ENCODE measurements at places on chromosomes 2 and 18.

DNA sequence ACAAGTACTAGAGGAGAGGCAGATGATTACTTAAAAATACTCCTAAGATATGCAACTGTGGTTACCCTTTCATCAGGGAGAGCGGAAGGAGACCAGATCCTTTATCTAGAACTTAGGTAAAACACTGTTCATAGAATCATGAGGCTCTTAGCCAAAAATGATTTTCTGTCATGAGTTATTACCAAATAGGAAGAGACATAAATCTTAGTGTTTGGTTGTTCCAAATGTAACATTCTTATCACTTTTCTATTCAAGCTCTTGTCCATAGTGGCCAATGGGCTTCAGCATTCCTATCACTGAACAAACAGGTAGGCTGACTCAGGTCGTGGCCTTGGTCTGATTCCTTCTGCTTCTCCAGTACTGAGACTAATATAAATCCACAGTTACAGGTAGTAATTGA lies 38.5 kb downstream of the RPRD1A start:
- no peak for DNase-seq
- H3K4me1 ChIP-seq: peaks cover 21% of the 10 kb centered on the region
- no peaks in the 10 kb centered on the region for H3K27me3 ChIP-seq
- H3K4me3 ChIP-seq: no peak overlapping the region
- H3K27ac ChIP-seq: no peak overlapping the region
- H3K36me3 ChIP-seq: peaks cover 19% of the 10 kb centered on the region

- peaks cover 9% of the 10 kb centered on the region for H3K36me3 ChIP-seq
- no peak overlapping the region for H3K4me3 ChIP-seq
- DNase-seq: no peak
- no peaks in the 10 kb centered on the region for H3K27me3 ChIP-seq
Observed at GRCh38 chr2:10530607-10531239, 82.6 kb upstream of the ODC1 start.

DNA sequence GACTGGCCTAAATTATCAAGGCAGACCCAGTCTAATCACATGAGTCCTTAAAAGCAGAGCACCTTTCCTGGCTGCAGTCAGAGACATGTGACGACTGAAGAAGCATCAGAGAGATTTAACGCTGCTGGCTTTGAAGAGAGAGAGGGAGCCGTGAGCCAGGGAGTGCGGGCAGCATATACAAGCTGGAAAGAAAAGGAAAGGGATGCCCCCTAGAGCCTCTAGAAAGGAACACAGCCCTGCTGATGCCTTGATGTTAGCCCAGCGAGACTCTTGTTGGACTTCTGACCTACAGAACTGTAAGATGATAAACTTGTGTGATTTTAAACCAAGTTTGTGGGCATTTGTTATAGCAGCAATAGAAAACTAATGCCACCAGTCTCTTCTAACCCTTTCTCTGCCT lies 58.1 kb downstream of the HEATR5B start:
- H3K27me3 ChIP-seq: no peaks in the 10 kb centered on the region
- no peak for DNase-seq
- H3K27ac ChIP-seq: no peak overlapping the region
- H3K4me3 ChIP-seq: no peak overlapping the region

DNA sequence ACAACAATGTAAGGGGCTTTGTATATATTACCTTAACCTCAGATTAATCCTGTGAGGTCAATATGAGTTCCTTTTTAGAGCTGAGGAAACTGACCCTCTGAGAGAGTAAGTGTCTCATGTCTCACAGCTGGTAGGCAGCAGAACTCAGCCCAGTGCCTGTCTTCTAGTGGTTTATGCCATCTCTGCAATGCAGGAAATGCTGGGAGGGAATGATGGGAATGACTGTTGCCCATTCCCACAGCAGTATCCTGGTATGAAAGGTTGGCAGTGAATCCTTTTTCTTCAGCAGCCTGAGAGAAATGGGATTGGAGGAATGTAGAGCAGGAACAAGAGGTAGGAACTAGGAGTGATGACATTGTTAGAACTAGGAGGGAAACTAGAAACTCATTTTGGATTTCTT lies 6.0 kb downstream of the MRPL30 start:
- H3K36me3 ChIP-seq: peaks cover 21% of the 10 kb centered on the region
- peaks cover 12% of the 10 kb centered on the region for H3K4me1 ChIP-seq
- H3K4me3 ChIP-seq: no peak overlapping the region
- no peaks in the 10 kb centered on the region for H3K27me3 ChIP-seq
- DNase-seq: no peak

DNA sequence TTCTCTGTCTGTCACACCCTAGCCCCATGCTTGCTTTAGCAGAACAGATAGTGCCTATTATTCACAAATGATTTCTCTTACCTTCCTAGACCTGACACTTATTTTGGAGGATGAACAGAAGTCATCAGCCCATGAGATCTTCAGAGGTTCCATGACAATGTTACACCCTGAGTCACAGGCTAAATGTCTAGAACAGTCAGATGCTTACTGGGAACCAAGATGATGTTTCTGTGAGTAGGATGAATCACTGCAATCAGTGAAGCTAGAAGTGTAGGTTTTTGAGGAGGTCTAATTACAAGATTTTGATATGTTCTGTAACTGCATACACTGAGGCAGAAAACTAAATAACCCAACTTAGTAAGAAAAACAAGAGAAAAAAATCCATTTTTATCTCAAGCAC lies 123.0 kb upstream of the THUMPD2 start:
- peaks cover 20% of the 10 kb centered on the region for H3K27me3 ChIP-seq
- DNase-seq: no peak
- H3K4me3 ChIP-seq: no peak overlapping the region

- no peak overlapping the region for H3K27ac ChIP-seq
- no peaks in the 10 kb centered on the region for H3K36me3 ChIP-seq
- peaks cover 17% of the 10 kb centered on the region for H3K27me3 ChIP-seq
- no peaks in the 10 kb centered on the region for H3K4me1 ChIP-seq
- DNase-seq: no peak
Observed at GRCh38 chr2:120885321-120885720, 149.7 kb downstream of the GLI2 start.

- H3K4me1 ChIP-seq: no peaks in the 10 kb centered on the region
- no peaks in the 10 kb centered on the region for H3K27me3 ChIP-seq
- no peak overlapping the region for H3K4me3 ChIP-seq
- no peak for DNase-seq
- H3K36me3 ChIP-seq: peaks cover 22% of the 10 kb centered on the region
- H3K27ac ChIP-seq: no peak overlapping the region
Observed at GRCh38 chr2:96839293-96839874, 4.4 kb downstream of the ANKRD23 start.

DNA sequence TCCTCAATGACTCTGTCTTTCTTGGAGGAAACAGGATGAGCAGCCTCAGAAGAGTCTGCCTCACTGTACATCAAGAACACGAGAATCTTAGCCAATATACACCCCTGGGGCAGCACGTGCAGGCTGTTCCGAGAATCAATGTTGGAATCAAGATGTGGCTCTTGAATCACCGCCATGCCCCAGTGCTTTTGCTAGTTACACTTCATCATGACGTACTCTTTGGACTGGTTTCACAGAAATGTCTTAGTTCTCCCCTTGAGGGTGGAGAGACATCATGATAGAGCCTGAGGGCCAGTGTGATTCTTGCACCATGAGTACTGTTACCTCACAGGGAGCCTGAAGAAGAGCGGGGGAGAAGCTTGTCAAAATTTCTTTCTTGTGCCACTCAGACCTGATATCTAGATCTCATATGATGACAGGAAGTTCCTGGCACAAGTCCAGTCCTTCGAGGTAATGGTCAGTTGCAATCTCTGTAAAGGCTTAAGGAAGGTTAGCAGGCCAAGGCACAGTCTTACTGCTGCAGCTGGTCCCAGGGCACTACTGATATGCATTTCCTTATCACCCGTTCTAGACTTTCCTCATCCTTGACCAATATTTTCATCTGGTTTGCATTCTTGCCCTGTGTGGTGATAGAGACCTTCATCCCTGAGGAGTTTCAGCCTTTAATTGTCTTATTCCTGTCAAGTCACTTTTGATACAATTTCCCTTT lies 28.2 kb upstream of the STAT4 start:
- DNase-seq: no peak
- no peak overlapping the region for H3K4me3 ChIP-seq
- no peaks in the 10 kb centered on the region for H3K36me3 ChIP-seq
- peaks cover 29% of the 10 kb centered on the region for H3K4me1 ChIP-seq

DNA sequence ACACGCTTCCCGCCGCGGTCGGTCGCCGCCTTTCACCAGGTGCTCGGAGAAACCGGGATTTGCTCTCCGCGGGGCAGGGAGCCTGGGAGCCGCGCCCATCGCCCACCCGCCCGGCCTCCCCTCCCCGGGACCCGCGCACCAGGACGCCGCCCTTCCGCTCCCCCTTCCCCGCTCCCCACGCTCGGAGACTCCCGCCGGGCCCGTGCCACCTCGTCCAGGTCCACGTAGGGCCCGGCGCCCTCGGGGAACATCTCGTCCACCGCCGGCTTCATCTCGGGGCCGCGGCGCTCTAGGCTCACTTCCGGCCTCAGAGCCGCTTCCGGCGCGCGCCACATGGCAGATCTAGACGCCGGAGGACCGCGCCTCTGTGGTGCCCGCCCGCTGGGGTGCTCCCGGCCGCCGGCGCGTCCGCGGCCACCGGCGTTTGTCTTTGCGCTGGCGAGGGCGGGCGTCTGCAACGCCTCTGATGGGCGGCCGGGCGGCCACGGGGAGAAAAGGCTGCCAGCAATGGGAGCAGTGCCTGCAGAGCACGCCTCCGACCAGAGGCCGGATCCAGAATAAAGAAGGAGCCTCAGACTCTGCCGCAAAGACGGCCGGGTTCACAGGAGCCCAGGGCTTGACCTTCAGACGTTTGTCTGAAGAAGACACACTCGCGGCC lies at the start of gene COPS9:
Gene COPS9 (minus strand): TSS at position 293 of the 658 bp plus-strand sequence. CDS start 21 bp downstream, at position 272.
- peaks cover 16% of the 10 kb centered on the region for H3K36me3 ChIP-seq
- DNase-seq: peak; percentile 93
- peak within 1 kb of the TSS; percentile 89 for H3K27ac ChIP-seq
- H3K27me3 ChIP-seq: peaks cover 39% of the 10 kb centered on the region
- peaks cover 13% of the 10 kb centered on the region for H3K4me1 ChIP-seq
- H3K4me3 ChIP-seq: peak within 1 kb of the TSS; percentile 99

DNA sequence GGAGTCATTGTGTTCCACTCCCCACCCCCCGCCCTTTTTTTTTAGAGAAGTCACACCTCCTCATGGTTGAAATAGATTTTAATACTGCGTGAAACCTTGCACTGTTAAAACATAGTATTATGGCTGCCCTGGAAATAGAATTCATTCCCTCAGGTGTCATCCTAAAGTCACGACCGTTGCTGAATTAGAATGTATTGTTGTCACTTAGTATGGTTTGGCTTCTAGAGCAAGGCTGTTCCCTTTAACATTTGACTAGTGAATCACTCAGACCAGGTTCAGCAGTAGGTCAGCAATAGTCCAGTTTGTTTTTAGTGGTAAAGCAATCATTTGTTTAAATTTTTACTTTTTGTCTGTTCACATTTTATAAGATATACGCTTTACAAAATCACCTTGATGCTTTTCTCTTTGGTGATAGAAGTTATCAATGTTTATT lies 1.2 kb downstream of the BABAM2 start:
- peaks cover 27% of the 10 kb centered on the region for H3K36me3 ChIP-seq
- no peaks in the 10 kb centered on the region for H3K27me3 ChIP-seq
- peaks cover 10% of the 10 kb centered on the region for H3K4me1 ChIP-seq
- peak overlapping the region; percentile 98 for H3K4me3 ChIP-seq
- H3K27ac ChIP-seq: peak overlapping the region; percentile 97

DNA sequence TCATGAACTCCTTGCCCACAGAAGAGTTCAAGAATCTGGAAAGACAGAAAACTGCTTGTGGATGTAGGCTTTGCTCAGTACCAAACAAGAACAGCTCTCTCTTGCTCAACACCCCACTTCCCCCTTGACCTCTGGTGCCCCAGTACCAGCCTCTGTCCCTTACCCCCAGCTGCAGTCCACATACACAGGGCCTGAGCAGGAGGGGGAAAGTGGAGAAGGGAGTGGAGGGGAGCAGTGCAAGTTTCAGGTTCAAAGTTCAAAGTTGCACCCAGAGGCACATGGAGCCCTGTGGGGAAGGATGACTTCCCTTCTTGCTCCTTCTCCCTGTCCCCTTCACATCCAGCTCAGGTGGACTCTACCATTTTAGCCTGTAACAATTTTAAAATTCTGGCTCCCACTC lies 61.1 kb upstream of the LPIN2 start:
- H3K36me3 ChIP-seq: no peaks in the 10 kb centered on the region
- no peaks in the 10 kb centered on the region for H3K27me3 ChIP-seq
- no peak overlapping the region for H3K27ac ChIP-seq
- no peaks in the 10 kb centered on the region for H3K4me1 ChIP-seq

DNA sequence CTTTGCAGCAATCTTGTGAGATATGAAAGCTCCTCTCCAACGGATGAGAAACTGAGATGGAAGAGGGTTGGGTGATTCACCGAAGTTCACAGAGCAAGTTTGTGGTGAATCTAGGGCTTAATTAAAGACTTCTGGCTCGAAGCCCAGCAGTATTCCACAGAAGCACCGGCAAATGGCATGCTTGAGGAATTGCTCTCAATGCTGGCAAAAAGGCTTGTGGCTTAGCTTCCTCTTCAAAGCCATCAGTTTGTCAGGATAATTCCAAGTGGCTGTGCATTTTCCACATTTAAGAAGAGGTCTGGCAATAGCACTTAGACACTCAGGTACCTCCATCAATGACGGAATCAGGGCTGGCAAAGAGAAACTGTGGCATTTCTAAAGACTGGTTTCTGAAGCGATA lies 98.7 kb upstream of the SLC66A3 start:
- no peak for DNase-seq
- H3K27me3 ChIP-seq: peaks cover 61% of the 10 kb centered on the region
- no peak overlapping the region for H3K27ac ChIP-seq
- no peaks in the 10 kb centered on the region for H3K36me3 ChIP-seq

- H3K27ac ChIP-seq: no peak overlapping the region
- no peaks in the 10 kb centered on the region for H3K4me1 ChIP-seq
- H3K36me3 ChIP-seq: no peaks in the 10 kb centered on the region
- peaks cover 18% of the 10 kb centered on the region for H3K27me3 ChIP-seq
- DNase-seq: no peak
Observed at GRCh38 chr2:206701952-206702605, 16.1 kb downstream of the DYTN start.

All from Calu3 (cell line).